Suppressor macrophage treated with lipopolysaccharide for 4 hours (primary cell): ENCODE measurements at places on chromosomes 13 and 19.

DNA sequence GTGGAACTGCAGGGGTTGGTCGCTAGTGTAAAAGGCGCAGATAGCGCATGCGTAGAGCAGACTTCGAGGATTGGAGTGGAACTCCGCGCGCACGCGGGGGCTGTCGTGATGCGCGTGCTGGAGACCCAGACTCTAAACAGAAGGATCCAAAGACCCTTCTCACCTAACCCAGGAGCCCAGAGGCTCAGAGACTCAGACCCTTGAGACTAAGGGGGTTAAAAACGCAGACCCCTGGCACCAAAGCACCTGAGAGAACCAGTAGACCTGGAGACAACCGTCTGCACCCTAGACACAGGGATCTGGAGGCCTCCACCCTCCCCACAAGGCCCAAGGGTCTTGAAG, 567 bp upstream of the CTU1 start:
- no peak for DNase-seq

DNA sequence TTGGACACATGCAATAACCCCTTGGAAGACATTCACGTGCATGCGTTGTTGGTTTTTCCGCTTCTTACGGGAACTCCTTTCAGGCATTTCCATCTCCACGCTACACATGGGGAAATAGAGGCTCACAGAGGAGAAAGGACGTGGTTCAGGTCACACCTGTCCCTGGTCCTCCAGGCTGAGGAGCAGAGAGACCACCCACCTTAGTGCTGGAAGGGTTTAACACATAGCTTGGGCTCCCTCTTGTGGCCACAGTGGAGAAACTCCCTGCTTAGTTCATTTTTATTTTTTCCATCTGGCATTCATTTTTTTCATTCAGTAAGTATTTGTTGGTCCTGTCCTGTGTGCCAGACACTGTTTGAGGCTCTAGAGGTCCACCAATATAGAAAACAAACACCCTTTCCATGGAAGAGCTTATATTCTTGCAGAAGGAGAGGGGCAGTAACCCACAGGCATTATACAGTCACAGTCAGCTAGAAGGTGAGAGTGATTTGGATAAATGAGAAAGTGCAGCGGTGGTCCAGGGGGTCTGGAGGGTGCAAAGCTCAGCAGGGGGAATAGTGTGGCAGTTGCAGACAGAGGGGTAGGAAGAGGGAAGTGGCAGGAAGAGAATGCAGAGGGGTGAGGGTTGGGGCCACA, 24.2 kb upstream of the TTYH1 start:
- peak; percentile 80 for DNase-seq

DNA sequence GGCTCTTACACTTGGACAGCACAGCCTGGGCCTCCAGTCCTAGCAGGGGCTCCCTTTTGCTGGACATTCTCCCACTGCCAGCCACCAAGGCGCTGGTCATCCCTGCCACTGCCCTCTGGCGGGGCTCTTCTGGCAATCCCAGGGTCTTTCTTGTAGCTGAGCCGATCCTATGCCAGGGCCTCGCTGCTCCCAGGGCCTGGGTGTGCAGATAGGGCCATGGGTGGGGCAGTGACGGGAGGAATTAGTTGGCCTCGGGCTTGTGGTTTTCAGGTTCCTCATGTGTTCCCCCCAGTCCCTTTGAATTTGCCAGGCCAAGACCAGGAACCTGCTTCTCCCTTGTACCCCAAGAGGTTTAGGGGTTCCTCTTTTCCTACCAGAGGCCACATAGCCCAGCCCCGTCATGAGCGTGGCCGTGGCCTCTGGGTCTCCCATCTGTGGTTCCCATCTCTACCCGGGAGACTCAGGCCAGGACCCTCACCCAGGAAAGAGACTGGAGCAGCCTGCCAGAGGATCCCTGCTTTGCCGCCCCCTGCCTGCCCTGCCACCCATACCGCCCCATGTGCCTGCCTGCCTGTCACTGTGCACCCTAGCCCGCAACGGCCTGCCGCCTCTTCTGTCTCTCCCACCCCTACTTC, 26.2 kb downstream of the TMED1 start:
- DNase-seq, result peak; percentile 27

DNA sequence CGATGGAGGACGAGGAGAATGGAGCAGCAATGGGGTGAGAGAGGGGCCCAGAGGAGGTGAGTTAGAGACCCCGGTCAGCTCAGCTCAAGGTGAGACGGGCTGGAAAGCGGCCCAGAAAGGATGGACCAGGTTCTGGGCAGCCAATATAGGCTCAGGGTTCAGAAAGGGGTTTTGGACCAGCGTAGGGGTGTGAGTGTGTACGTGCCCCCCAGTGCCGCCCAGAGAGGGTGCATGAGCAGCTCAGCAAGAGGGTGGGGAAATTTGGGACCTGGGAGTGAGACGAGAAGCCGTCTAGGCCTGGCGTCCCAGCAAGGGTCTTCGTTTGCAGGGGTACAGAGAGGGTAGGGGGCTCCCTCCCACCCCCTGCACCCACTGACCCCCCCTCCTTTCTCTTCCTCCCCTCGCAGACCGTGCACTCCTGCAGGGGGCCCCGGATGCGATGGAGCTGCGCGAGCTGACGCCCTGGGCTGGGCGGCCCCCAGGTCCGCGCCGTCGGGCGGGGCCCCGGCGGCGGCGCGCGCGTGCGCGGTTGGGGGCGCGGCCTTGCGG, 12.1 kb downstream of the FUT6 start:
- no peak for DNase-seq

DNA sequence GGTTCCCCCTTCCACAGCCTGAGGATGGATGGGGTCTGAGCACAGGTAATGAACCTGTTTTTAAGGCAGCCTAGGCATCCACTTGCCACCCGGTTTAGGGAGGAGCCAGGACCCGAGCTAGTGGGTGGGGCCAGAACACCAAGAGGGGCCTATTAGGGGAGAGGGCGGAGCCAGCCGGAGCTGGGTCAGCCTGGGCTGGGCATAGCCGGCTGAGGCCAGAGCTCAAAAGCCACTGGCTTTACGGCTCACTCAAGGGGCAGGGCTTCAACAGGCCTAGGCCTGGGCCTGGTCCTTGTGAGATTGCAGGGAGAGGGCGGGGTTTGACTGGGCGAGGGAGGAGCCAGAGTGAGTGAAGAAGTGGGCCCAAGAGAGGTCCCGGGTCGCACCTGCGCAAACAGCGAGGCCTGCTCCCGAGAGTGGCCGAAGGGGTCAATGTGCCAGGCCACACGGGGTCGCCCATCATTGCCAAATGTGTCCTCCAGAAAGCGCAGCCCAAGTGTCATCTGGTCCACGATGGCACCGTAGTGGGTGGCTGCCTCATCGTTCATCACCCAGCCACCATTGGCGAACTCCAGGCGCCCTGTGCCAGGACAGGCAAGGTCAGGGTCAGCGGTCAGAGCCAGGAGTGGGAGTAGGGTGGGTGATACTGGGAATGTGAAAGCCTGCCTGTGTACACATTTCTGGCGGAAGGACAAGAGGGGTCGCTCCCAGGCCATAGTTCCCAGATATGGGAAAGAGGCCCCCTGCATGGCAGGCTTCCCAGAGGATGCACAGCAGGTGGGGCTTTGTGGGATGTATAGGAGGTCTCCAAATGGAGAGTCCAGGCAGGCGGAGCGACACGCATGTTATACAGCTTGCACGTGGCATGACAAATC, 1.9 kb downstream of the MAN2B1 start:
- no peak for DNase-seq

DNA sequence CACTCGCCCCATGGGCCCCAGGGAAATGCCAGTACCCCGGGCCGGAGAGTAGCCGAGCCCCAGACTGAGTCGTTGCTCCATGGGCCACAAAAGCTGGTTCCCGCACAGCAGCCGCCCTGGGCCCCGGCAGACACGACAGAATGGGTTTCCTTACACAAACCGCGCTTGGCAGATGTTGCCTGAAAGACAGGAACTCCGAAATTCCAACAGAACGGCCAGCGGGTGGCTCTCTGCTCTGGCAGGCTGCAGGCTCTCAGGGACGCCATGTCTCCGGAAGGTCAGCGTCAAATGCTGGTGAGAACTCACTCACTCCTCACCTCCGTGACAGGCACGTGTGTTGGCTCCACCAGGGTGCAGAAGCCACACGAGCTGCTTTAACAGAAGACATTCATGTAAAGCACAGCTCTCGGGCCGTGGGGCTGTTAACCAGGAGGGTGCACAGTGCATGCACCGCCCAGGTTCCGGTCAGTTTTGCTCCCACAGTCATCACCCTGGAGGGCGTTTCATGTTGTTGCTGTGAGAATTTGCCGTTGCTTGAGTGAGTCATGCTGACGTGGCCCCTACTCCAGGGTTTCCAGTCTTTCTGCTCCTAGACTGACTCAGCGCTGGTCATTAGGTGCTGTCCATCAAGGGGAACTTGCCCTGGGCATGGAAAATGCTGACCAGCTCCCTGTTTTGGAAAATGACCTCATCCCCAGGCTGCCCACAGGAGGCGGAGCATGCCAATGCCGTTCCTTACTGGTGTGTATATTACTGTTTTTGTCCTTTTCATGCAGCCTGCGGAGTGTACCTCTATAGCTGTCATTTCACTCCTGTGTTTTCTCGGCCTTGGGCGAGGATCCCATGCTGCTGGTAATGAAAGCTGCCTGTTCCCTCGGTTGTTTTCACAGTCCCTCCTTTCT, 44.8 kb downstream of the ANKRD10 start:
- DNase-seq, result peak; percentile 99

GRCh38 chr19:32675720-32676185, at the start of gene RGS9BP:
Gene RGS9BP, plus strand, starts transcription at chr19:32675848. Its CDS starts 416 bp downstream, at chr19:32676264.
- DNase-seq, result peak; percentile 85

GRCh38 chr19:40633207-40633606, 32.0 kb downstream of the LTBP4 start:
- no peak for DNase-seq

DNA sequence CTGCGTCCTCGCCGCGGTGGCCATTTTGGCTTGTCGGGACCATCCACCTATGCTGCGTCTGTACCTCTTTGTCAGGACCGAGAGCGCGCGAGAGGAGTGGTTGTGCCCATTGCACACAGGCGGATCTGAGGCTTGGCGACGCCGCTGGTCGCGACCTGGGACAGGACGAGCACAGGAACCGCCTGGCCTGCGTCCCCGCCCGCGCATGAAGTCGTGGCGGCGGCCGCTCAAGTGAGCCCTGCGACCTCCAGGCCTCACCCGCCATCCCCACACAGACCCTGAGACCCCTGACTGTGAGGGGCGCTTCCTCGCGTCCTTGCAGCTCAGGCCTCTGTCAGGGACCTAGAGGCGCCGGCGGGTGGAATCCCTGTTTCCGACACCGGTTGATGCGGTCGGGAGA, 16.8 kb downstream of the ZNF586 start:
- no peak for DNase-seq

DNA sequence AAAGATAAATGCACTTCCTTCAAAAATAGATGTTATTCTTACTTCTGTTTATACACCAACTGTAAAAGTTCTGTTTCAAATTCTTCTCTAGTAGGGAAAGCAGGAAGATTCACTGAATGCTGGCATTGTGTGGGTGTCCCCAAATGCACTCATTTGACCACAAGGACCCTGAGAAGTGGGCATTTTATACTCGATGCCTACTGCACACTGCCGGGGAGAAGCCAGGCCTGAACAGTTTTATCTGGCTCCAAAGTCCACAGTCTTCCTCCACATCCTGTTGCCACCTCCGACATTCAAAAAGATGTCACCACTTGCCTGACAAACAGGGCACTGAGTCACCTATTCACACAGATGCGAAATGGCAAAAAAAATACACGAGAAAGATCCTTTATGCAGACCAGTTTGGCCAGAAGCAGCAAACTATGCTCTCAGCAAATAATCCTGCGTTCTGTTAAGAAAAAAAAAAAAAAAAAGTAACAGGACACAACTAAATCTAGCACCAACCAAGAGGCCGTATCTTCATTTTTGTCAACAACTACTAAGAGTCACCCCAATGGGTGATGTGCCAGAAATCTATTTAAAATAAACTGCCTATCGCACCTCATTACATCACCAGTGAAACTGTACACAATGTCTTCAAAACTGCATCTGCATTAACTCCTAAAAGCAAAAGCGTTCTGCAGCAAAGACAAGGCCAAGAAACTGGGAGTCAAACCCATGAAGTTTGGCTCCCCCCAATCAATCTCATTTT, 6.2 kb downstream of the ZC3H4 start:
- DNase-seq, result peak; percentile 44

DNA sequence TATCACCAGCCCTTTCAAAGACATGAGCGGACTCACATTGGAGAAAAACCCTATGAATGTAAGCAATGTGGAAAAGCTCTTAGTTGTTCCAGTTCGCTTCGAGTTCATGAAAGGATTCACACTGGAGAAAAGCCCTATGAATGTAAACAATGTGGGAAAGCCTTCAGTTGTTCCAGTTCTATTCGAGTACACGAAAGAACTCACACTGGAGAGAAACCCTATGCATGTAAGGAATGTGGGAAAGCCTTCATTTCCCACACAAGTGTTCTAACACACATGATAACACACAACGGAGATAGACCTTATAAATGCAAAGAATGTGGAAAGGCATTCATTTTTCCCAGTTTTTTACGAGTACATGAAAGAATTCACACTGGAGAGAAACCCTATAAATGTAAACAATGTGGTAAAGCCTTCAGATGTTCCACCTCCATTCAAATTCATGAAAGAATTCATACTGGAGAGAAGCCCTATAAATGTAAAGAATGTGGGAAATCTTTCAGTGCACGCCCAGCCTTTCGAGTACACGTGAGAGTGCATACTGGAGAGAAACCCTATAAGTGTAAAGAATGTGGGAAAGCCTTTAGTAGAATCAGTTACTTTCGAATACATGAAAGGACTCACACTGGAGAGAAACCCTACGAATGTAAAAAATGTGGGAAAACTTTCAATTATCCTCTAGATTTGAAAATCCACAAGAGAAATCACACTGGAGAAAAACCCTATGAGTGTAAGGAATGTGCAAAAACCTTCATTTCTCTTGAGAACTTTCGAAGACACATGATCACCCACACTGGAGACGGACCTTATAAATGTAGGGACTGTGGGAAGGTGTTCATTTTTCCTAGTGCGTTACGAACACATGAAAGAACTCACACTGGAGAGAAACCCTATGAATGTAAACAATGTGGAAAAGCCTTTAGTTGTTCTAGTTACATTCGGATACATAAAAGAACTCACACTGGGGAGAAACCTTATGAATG, 17.6 kb downstream of the ZNF791 start:
- DNase-seq, result no peak

DNA sequence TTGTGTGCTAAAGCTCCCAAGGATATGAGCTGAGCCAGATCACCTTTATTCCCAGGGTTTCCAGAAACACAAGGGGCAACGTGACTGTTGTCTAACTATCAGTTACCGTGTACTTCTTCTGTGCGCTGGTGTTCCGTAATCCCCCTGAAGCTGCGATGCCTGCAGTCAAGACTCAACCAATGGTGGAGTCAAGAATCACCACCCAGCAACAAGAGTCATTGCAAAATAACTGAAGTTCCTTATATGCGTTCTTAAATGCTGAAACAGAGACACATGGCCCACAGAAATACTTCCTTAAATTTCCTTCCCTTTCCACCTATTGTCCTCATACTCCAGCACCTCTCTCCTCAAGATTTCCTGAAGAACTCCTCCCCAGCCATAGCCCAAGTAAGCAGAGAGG, 200.2 kb downstream of the KATNAL1 start:
- DNase-seq, result peak; percentile 79

DNA sequence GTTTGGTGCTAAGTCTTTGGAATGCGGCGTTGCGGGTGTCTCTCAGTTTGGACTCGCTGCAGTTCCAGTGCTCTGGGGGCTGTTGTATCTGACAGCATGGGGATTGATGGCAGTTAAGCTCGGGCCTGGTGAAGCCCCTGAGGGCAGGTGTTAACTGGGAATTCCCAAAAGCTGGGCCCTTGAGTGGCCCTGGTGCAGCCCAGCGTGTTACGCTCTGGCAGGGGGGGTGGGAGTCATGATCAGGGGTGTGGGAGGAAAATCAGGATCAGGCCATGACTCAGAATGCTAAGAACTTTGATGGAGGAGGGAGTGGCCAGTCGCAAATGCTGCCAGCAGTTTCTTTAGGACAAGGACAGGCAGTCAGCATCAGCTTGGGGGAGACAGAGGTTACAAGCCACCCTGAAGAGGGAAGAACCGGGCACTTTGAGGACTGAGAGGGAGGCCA, 19.6 kb downstream of the AP2A1 start:
- DNase-seq, result no peak

GRCh38 chr19:21023901-21024300, 3.4 kb downstream of the ZNF430 start:
- peak; percentile 22 for DNase-seq
